ENCODE measurements at places on chromosomes 5 and 9.

DNA sequence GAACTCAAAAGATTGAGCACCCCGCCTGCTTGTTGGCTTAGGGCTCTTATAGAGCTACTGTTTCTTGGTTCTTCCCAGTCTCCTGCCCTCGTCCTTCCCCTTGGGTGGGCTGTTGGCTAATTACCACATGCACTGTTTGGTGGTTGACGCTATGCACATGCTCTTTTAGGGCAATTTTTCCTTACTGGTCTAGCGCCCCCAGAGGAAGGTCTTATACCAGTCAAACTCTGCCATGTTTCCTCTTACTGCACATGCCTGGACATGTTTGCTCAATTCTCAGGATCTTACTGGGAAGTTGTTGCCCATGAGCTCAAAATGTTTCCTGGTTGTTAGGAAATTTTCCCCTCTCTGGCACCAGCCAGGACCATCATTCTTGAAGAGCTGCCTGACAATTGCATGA lies 101.9 kb downstream of the SLC28A3 start:
- DNase-seq = no peak

DNA sequence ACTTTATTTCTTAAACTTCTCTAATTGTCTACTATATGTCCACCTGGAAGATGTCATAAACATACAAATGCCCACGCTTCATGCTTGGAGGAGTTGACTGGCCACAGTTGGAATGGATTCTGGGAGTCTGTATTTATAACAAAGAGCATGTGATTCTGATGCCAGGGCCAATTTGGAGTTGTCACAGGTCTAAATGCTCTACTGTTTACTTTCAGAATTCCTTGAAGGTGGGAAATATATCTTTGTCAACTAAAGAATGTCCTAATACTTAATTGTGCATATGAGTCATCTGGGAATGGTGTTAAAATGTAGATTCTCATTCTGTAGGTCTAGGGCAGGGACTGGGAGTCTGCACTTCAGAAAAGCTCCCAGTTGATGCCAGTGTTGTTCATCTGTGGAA lies 196.1 kb downstream of the ANXA1 start:
- DNase-seq = no peak

DNA sequence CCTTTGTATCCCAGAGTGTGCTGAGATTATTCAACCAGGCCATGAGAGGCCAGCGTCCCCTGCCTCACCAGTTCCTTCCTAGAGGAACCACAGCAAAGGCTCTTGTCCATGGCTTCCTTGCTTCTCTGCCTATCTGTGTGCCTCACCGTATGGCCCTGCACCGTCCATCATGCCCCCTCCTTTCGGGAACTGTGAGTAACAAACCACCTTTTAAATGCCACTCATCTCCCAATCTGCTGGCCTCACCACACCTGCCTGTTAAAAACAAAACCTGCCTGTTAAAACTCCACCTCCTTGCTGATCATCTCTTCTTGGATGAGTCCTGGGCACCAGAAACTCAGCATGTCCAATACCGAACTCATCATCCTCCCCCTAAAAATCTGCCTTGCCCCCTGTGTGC lies 4.4 kb upstream of the OR2Y1 start:
- no peak for DNase-seq

- no peak for DNase-seq
Observed at GRCh38 chr9:79567671-79568098, 4.1 kb upstream of the TLE4 start.

DNA sequence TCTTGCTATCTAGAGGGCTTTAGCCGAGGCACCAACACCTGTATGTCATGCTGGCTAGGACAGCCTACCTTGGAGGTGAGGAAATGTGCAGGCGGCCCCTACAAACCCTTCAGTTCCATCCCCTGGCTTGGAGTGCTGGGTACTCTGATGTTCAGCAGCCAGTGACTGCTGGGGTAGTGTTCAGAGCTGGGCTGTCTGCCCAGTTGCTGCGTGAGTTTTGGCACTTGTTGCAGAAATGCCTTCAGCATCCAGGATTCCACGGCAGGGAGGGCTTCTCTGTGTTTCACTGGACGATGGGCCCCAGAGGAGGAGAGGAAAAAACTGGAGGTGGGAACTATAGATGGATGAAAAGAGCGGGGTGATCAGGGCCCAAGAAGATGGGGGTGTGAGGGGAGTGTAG lies 10.4 kb downstream of the SWI5 start:
- no peak for DNase-seq
